ENCODE measurements at places on chromosomes 1 and 21.

- DNase-seq, result no peak
Observed at GRCh38 chr1:216425577-216425976, 2.3 kb upstream of the USH2A start.

DNA sequence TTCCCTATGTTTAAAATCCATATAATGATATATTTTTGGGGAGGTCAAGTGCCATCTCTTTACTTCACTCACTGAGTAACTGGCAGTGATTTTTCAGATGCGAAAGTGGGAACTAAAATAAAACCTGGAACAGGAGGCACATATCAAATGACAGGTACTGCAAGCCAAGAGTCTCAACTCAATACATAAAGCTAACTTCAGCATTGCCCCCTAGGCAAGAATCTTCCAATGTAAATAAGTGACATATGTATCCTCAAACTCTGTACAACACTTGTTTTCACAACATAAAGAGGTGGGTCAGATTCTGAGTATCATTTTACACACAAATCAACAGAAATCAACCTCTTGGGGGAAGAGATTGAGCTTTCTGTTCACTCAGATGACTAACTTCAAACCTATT is 18.1 kb downstream of the DCAF8 start:
- no peak for DNase-seq

DNA sequence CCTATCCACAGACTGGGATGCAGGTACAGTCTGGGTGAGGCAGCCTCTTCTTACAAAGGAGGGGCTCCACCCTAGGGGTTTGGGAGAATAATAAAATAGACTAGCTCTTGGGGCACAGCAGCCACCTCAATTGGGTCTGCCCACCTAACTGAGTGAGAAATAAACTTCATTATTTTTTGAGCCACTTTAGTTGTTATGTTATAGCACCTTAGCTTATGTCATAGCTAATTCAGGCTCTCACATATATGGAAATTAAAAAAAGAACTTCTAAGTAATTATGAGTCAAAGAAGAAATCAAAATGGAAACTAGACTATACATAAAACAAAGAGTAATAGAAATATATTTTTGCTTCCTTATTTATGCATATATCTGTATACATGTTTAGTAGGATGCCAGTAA is 318.5 kb upstream of the B3GALT2 start:
- DNase-seq, result no peak

DNA sequence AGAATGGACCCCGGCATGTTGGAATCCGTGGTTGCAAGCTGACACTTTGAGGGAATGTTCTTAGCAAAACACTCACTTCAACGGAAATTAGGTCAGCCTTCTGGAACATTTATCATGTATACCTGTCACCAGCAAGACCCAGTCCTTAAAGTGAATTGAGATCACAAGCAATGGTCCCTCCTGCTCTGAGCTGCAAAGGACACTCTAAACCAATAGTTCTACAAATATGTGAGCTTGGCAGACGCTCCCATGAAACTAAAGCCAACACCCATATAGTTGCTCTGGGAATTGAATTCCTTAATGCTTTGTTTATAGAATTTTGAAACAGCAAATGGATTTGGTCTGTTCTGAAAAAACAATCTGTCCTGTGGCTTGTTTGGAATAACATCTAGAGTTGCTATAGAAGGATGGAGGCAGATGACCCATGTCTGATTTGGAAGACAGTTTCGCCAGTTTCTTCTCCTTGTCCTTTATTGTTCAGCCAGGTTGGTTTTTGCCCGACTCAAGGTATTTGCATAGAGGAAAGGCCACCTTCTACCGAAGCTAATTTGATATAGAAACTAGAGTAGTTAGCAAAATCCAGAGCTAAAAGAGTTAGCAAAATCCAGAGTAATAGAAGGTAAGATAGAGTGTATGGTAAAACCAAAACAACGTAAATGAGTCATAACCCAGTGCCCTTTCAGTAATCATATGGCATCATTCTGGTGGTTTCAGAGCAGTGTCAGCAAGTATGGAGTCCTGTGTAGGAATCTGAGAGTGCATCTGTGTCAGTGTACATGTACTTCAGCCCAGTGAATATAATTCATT is 236.2 kb downstream of the NFIA start:
- DNase-seq, result peak; percentile 88

DNA sequence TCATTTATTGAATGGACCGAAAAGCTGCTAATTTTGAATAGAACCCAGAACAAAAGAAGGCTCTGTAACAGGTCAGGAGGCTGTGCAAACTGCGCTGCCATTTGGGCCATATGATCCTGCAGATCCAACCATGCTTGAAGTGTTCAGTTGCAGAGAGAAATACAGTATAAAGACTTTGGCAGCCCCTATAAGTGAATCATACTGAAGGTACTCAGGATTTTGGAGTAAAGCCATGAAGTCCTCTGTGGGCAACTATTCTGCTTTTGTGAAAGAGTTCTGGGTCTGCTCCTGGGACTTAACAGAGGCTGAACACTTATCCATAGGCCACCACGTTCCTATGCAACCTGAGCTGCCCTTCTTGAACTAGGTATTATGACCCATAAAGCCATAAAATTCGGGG is 1613.6 kb upstream of the PRMT6 start:
- no peak for DNase-seq

DNA sequence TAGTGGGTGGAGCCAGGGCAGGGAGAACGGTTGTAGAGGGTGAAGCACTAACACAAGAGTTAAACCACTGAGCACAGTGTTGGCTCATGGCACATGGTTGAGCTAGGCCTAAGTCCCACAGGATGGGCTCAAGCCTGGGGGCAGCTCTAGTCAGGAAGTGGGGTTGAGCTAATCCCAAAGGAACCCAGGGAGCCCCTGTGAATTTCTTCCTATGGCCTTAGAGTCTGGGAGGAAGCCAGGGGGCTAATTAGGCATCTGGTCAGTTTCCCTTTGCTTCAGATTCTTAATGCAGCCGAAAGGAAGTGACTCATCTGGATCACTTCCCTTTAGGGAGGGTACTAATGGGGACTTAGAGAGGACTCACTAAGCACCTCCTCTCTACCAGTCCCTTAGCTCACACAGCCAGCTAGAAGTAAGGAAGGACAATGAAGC is 10.1 kb downstream of the CFAP45 start:
- DNase-seq, result peak; percentile 29

- DNase-seq, result peak; percentile 56
Observed at GRCh38 chr1:244712669-244713068, 59.7 kb downstream of the DESI2 start.

GRCh38 chr1:198108636-198109370 is 48.0 kb upstream of the NEK7 start:
- no peak for DNase-seq

GRCh38 chr1:240931031-240931430 is 319.1 kb upstream of the GREM2 start:
- no peak for DNase-seq

- no peak for DNase-seq
Observed at GRCh38 chr1:184416481-184416880, 29.7 kb downstream of the C1orf21 start.

DNA sequence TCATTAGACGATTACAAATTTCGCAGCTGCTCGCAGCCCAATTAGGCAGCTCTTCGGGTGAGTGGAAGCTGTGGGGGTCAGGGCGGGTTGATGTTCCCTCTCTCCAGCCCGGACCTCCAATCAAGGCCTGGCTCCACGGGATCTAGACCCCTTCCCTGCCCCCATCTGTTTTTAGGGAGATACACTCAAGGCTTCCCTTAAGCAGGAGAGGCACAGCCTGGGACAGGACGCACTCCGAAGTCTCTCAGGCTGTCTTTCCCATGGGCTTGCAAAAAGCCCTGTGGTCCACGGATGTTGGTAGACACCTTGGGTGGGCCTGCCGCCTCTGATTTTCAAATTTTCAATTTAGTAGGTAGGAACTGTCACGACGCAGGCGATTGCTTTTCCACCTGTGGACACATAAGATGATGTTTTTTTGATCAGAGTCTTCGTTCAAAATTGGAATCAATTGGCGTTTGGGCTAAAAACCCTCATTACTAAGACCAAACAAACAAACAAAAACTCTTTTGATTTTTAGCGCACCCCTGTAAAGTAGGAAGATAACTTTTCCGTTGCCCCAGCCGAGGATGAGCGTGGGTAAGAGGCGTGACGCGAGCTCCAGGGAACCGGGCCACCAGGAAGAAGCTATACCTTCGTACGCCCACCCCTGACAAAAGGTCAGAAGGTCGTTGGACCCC is 2.5 kb upstream of the LHX8 start:
- no peak for DNase-seq

GRCh38 chr21:45339421-45340402 is 52.0 kb upstream of the POFUT2 start:
- no peak for DNase-seq

DNA sequence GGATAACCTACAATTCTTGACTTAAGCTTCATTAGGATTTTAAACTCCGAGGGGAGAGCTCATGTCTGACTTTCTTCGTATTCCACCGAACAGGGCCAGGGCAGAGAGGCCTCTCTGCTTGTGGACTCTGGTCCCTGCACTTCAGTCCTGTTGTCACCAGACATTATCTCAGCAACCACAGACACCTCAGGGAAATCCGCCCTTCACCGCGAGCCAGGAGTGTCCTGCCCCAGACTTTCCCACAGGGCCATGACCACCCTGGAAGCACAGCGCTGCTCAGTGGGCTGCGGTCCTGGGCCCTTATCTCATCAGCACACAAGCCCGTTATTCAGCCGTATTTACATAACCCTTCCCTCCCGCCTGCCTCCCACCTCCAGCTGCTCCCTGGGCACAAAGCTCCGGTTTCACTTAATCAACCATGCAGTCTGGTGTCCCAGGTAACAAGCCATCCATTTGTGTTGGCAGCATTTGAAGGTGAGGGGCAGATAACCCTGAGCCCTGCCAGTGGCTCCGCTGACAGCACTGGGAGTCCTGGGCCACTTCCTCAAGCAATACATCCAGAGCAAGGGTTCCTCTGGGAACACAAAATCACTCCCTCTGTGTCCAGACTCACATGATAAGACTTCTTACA is 122.8 kb upstream of the RAB4A start:
- DNase-seq, result no peak

DNA sequence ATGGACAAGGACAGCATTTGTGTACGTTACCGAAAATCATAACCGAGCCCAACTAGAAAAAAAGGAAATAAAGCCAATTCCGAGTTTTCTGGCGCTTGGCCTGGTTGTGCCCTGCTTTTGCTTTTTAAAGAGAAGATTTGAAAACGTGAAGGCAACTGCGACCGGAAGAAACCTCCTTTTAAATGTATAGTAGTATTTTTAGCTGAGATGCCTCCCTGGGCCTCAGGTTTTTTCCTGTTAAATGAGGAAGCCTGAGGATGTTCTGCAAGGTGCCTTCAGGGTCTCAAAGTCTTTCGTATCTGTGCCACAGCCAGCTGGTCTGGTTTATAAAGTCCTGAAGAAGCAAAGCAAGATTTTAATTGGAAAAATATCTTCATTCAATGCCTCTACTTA is 371 bp upstream of the ODF2L start:
- no peak for DNase-seq

- no peak for DNase-seq
Observed at GRCh38 chr1:228317891-228318810, 88.5 kb downstream of the TRIM11 start.

DNA sequence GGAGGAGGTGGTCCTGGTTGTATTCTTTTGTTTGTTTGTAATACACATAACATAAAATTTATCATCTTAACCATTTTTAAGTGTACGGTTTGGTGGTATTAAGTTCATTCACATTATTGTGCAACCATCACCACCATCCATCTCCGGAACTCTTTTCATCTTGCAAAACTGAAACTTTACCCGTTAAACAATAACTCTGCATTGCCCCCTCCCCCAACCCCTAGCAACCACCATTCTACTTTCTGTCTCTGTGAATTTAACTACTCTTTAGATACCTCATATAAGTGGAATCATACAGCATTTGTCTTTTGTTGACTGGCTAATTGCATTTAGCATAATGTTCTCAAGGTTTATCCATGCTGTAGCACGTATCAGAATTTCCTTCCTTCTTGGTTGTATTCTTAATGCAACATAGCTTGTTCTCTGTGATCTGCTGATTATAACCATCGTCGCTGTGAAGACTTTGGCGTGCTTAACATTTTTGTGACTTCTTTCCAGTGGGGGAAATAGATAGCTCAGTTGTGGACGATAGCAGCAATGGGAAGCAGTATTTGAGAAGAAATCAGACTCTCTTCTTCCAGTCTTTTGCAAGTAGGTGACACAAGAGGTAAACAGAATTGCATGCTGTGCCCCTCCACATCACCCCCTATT is 117.5 kb upstream of the HOOK1 start:
- peak; percentile 65 for DNase-seq

DNA sequence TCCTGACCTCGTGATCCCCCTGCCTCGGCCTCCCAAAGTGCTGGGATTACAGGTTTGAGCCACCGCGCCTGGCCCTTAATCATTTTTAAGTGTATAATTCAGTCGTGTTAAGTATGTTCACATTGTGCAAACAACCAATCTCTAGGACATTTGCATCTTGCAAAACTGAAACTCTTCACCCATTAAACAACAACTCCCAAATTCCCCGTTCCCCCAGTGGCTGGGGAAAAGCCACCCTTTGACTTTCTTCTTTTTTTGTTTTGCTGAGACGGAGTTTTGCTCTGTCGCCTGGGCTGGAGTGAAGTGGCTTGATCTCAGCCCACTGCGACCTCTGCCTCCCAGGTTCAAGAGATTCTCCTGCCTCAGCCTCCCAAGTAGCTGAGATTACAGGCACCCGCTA is 6.5 kb upstream of the THEMIS2 start:
- DNase-seq, result no peak

DNA sequence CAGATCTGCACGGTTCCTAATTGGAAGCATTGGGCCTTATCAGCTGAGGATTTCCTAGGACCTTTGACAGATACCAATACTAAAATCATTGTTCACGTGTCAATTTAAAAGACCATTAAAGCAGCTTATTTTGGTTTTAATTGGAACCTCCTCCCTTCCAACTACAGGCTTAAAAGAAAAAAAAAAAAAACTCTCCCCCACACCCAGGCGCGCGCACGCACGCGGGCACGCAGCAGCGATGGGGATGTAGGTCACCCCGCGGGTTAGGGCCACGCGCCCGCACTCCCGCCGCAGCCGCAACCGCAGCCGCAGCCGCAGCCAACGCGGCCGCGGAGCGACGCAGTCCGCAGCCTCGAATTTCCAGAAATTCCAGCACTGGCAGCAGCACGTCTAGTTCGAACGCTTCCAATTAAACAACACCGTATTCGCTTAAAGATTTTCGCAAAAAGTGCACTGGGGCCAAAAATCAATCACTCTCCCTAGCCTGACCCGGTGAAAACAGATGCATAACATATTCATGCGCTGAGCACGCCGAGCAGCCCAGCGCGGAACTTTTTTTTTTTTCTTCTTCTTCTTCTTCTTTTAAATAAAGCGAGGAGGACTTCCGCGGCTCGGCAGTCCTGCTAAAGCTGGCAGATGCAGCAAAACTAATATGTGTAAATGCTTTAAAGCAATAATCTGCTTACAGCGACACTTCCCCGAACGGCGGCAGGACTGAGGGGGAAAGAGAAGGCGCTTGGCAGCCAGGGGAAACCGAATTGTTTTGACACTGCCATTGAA is 13.3 kb upstream of the BARHL2 start:
- DNase-seq, result no peak

Data from activated CD4-positive, alpha-beta T cell treated with anti-CD3 and anti-CD28 coated beads, Interleukin-2, Interleukin-6, amounts not matched to agents 100 ng/mL and 50 ng/mL, durations not matched to agents 16 hours and 8 hours (primary cell).